ENCODE measurements at places on chromosomes 1 and 21. TPM values are rescaled to one million over a fixed set of nuclear protein-coding genes. Genes with fewer than 3 reads are reported as not detected.

Gene PLPPR4
- total RNA-seq = 0.79 TPM

Gene C1orf210
- 49.7 TPM for total RNA-seq

Gene AMY2A
- total RNA-seq = not detected

Gene RCC1
- 22.8 TPM for total RNA-seq

Gene SAMD13
- total RNA-seq = 6.1 TPM

Gene PRCC
- total RNA-seq = 57.9 TPM

Gene FH
- 84.3 TPM for total RNA-seq

Gene SPRR1B
- not detected for total RNA-seq

Gene RGS7
- not detected for total RNA-seq

Gene SLC30A2
- 51.6 TPM for total RNA-seq

Gene THEM5
- total RNA-seq = not detected

Gene DNAJC8
- total RNA-seq = 76.7 TPM

Gene SPATA46
- total RNA-seq = not detected

Gene RNF223
- not detected for total RNA-seq

Gene RIPPLY3
- total RNA-seq = not detected

Gene RGL1
- total RNA-seq = 9.3 TPM

Gene TTF2
- total RNA-seq = 17.9 TPM

Gene TFF2
- total RNA-seq = not detected

Gene SMIM1
- 20.2 TPM for total RNA-seq

Gene CDCA8
- 1.2 TPM for total RNA-seq

Gene MAB21L3
- total RNA-seq = 0.34 TPM

Gene C1orf185
- not detected for total RNA-seq

Gene STUM
- total RNA-seq = 1.1 TPM

Gene C4BPA
- not detected for total RNA-seq

Gene MARK1
- total RNA-seq = 10.9 TPM

Gene GBP7
- total RNA-seq = not detected

Gene FCAMR
- not detected for total RNA-seq

Gene SERPINC1
- not detected for total RNA-seq

Gene CLCA2
- not detected for total RNA-seq

Gene FPGT
- total RNA-seq = 24.8 TPM

Gene RHEX
- total RNA-seq = 1.2 TPM

Gene SLFNL1
- total RNA-seq = 1.7 TPM

Gene GPA33
- not detected for total RNA-seq

Gene LIN28A
- total RNA-seq = not detected

Gene GRIK1
- 0.27 TPM for total RNA-seq

Gene GNAT2
- total RNA-seq = not detected

Gene MPL
- 0.29 TPM for total RNA-seq

Gene LY9
- total RNA-seq = 0.59 TPM

Gene PYCR2
- total RNA-seq = 42.8 TPM

Gene LRRC53
- not detected for total RNA-seq

Gene RAP1GAP
- 443 TPM for total RNA-seq

Gene CR1L
- total RNA-seq = not detected

Gene INSRR
- total RNA-seq = not detected

Gene CFHR2
- not detected for total RNA-seq

Gene DENND2C
- total RNA-seq = 3.8 TPM

Gene LRRC38
- total RNA-seq = not detected

Gene MAP10
- total RNA-seq = 3.8 TPM

Gene ATAD3C
- total RNA-seq = 4.9 TPM

Gene HOOK1
- 38.3 TPM for total RNA-seq

Gene KRTAP19-3
- not detected for total RNA-seq

Gene ST3GAL3
- total RNA-seq = 13.1 TPM

Gene LCE1D
- total RNA-seq = not detected

Gene PRAMEF27
- total RNA-seq = not detected

Data from thyroid gland (tissue), 4 donors.